ENCODE measurements at places on chromosomes 3 and 15.

- DNase-seq = no peak
Measured at GRCh38 chr3:59845386-59845785, 795.6 kb upstream of the CFAP20DC start.

DNA sequence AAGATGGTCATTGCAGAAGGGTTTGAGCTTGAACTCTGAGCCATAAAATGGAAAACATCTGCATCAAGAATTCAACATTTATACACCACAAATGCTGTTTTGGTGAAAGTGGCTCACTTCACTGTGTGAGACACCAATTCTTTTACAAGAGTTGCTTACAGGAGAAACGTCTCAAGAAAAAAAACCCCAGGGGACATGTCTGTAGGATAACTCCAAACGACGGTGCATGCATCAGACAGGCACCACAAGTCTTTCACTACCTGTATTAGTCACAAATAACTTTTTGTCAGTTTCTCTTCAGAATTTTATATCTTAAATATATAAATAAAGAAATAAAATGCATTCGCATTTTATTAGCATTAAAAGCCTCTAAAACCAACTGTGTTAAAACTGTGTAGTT is 164.3 kb downstream of the EFHB start:
- no peak for DNase-seq

- DNase-seq = no peak
Measured at GRCh38 chr3:156132313-156132712, 11.9 kb downstream of the KCNAB1 start.

DNA sequence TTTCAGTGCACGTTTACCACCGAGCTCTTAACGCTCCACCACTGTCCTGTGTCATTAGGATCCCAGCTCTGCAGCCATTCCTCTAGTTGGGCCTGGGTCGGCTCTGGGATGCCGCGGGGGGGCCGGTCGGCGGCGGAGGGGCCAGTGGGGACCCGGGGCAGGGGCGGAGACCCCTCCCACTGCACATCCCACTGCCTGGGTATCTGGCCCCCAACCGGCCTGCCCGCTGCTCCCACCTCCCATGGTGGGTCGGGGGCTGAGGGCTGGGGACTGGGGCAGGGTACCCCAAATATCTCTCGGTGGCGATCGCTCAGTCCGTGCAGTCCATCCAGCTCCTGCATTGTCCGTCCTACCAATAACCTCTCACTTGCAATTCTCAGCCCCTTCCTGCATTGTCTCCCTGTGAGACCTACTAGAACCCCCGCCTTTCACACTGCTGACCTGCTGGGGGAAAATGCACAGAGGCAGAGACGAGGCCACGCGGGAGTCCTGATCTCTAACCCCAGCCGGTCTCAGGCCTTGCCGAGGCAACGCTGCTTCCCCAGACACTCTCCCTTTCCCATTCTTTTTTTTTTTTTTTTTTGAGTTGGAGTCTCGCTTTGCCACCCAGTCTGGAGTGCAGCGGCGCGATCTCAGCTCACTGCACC is 24.0 kb upstream of the MUC20 start:
- DNase-seq = no peak

DNA sequence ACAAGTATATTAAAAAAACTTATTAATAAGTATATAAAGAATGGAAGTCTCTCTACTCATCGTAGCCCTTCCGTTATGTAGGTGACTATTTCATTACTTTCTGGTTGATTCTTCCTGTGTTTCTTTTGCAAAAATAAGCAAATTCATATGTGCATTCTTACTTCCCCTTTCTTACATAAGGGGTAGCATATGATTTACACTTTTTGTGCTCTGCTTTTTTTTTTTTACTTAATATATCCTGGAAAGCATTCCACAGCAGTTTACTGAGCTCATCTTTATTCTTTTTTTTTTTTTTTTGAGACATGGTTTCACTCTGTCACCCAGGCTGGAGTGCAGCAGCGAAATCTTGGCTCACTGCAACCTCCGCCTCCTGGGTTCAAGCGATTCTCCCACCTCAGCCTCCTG is 12.9 kb downstream of the SCAMP5 start:
- no peak for DNase-seq

GRCh38 chr3:139473155-139473771 is 3.1 kb downstream of the RBP2 start:
- DNase-seq = no peak

DNA sequence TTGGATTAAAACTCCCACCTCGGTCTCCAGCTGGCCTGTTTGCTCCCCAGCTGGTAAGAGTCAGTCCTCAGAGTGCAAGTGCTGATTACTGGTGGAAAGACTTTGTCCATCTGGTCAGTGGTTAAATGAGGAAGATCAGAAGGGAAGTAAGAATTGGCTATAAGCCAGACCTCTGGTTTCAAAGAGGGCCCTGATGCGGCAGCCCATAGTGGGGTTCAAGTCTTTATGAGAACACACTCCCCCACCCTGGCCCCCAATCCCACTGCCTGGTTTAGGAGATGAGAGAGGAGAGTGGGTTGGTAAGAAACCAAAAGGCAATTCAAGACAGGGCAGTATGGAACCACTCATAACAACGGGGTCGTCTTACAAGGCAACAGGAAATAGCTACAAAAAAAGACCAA is 65.0 kb downstream of the FRMD4B start:
- no peak for DNase-seq

GRCh38 chr3:37308247-37308646 is 133.9 kb upstream of the LRRFIP2 start:
- no peak for DNase-seq

DNA sequence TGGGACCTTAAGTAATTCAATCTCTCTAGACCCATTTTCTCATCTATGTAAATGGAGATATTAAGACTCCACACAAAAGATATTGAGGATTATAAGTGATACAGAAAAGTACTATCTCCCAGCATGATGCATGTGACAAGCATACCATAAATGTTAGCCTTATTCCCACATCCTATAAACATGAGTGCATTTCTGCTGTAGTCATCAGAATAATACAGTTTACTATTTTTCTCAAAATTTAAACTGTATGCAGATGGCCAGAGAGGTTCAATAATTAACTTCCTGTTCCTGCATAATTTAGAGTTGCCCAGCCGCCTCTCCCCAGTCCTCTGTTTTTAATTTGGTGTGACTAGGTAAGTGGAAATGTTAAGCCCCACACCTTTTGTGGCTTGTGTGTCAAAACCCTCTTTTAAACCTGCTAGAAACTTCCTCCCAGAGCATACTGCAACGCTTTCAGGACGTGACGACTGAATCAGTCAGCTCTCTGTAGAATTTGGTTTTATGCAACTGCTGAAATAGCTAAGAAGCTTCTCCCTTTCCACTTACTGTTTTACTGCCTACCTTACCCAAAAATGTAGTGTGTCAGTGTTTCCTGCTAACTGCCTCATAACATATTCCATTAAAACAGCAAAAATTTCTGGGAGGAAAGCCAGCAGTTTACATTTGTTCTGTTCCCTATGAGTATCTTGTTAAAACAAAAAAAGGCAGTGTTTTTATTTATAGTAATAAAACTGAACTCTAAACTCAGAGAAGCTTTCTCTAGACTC is 1037.9 kb downstream of the EPHA3 start:
- DNase-seq = no peak

DNA sequence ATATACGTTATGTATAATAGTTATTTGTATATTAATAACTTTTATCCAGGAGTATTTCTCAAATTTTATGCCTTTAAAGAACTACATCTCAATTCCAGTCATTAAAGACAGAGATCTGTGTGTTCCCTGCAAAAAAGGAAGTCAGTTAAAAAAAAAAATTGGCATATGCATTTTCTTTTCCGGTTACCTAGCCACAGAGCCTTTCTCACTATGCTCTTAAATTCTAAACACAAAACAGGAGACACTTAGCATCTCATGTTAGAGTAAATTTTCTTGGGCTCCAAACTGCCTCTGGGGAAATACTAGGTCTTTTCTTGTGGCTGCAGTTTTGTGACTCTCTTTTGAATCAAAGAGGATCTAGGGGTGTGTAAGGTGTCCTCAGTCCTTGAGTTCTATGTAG is 105.9 kb downstream of the KCNH8 start:
- DNase-seq = no peak

- no peak for DNase-seq
Measured at GRCh38 chr3:130014526-130014925, 40.0 kb downstream of the TRH start.

DNA sequence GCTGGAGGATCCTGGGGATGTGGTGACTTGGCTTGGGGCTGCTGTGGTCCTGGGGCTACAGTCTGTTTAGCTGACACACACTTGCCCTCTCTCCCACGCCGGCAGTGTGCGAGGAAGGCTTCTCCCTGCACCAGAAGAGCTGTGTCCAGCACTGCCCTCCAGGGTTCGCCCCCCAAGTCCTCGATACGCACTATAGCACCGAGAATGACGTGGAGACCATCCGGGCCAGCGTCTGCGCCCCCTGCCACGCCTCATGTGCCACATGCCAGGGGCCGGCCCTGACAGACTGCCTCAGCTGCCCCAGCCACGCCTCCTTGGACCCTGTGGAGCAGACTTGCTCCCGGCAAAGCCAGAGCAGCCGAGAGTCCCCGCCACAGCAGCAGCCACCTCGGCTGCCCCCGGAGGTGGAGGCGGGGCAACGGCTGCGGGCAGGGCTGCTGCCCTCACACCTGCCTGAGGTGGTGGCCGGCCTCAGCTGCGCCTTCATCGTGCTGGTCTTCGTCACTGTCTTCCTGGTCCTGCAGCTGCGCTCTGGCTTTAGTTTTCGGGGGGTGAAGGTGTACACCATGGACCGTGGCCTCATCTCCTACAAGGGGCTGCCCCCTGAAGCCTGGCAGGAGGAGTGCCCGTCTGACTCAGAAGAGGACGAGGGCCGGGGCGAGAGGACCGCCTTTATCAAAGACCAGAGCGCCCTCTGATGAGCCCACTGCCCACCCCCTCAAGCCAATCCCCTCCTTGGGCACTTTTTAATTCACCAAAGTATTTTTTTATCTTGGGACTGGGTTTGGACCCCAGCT is 2.9 kb upstream of the FES start:
- DNase-seq = no peak

DNA sequence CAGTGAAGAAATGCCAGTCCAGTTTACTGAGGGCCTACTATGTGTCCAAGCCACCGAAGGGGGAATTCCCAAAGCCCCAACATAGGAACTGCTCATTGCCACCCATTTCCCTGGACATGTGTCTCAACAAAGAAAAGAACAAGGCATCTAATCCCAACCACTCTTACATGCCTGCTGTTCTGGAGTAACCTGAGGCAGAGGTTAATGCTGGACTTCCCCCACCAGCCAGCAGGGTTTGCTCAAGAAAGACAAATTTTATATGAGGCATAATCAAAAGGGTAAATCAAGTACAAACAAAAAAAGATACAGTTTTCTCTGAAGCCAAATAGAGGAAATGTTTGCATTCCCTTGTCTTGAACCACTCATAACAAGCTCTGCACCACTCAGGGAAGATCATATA is 4.1 kb downstream of the ADCY5 start:
- DNase-seq = no peak

DNA sequence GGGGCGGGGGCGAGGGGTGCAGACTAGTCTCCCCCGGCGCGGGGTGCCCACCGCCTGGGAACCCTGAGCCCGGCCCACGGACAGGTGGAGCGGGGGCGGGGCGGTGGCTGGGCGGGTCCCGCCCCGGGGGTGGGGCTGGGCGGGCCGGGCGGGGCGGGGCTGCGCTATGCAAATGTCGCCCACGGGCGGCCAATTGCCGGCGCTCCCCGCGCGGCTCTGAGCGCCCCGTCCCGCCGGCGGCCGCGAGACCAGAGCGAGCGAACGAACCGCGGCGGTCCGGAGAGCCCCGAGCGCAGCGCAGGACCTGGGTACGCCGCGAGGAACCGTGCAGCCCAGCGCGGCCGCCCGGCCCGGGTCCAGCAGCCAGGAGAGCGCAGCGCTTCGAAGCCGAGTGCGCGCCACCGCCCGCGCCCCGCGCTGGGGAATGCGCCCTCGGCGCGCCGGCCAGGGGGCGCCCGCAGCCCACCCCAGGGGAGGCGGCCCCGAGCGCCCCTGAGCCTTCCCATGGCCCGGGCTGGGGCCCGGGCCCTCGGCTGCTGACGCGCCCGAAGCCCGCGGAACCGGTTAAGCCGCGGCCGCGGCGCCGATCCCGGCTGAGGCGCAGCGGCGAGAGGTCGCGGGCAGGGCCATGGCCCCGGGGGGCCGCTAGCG is at the start of gene SEMA3F:
Gene SEMA3F, plus strand, starts transcription at position 485 of the 651 bp plus-strand sequence. CDS start 4,299 bp downstream, outside the sequence.
- DNase-seq = peak; percentile 64

GRCh38 chr3:146781059-146781458 is 175.9 kb upstream of the PLSCR5 start:
- no peak for DNase-seq

DNA sequence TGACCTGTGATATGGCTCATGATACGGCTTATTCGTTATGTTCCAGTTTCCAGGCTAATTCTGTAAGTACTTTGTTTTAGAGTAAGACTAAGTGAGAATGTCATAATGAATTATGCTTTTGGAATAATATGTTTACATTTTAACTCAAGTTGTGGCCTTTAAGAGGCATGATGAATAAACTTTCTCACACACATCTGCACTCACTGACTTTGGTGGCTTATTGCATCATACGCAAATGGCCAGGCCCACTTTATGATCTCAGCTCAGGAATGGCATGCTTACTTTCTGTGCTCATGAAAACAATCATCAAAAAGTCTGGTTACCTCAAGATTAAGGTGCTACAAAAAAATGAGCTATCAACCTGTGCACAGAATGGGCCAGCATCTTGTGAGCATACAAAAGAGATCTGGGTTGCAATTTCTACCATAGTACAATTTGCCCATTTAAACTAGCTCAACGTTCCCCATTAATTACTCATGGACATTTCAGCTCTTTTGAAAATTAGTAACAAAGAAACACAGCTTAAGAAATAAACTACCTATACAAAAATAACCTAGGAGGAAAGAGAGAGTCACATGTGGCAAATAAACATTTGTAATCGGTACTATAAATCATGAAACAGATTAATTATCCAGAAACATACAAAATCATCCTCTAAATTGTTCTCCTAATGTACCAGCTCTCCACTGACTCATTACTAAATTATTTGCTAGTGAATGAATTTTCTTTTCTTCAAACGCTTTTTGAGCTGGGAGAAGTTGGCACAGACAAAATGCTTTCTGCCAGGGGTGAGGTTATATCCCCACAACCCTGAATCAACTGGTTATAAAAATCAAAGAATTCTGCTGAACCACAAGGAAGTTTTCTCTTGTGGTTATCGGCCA is 439.0 kb upstream of the ADAMTS9 start:
- no peak for DNase-seq

DNA sequence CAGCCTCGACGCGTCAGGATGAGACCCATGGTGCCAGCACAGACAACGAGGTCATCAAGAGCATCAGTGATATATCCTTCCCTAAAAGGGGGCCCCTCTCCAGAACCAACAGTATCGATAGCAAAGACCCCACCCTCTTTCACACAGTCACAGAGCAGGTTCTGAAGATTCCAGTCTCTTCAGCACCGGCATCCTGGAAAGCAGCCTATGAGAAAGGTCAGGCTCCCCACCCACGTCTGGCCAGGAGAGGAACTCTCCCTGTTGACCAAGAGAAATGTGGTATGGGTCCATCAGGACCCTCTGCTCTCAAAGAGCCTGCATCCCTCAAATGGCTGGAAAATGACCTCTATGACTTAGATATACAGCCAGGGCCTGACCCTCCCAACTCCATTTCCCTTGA is 11.6 kb downstream of the ANKRD34C start:
- DNase-seq = no peak

GRCh38 chr15:95822961-95823360 is 507.5 kb upstream of the NR2F2 start:
- no peak for DNase-seq

GRCh38 chr15:81084716-81085115 is 49.4 kb upstream of the CFAP161 start:
- no peak for DNase-seq

GRCh38 chr3:14242490-14243311 is 64.1 kb downstream of the LSM3 start:
- DNase-seq = no peak

GRCh38 chr3:51224843-51225242 is 160.2 kb upstream of the MANF start:
- DNase-seq = no peak

GRCh38 chr3:51282931-51283330 is 102.2 kb upstream of the MANF start:
- DNase-seq = no peak
